ENCODE measurements at places on chromosomes 5 and 9. TPM values are rescaled to one million over a fixed set of nuclear protein-coding genes. Genes with fewer than 3 reads are reported as not detected.

DNA sequence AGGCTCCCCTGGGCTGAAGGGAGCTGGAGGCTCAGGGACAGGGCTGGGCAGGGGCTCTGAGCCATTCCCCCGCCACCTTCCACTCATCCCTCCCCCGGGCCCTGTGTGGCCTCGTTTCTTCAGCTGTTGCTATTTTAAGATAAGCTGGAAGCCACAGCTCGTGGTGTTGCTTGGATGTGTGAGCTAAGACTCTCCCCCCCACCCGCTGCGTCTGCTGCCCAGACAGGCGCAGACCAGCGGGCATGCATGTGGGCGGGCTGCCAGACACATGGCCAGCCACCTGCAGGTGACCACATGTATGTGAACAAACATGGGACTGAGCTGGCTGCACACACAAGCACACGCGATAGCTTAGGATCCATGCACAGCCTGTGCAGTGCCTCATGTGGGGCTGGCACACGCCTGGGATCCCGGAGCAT lies 8.7 kb downstream of the SNCB start:
- peaks cover 17% of the 10 kb centered on the region for H3K27me3 ChIP-seq
- H3K4me3 ChIP-seq = no peak overlapping the region
- H3K36me3 ChIP-seq = no peaks in the 10 kb centered on the region
- no peak for DNase-seq
- peaks cover 11% of the 10 kb centered on the region for H3K4me1 ChIP-seq
- H3K27ac ChIP-seq = no peak overlapping the region

MTAP gene
- total RNA-seq = 40.2 TPM

CLIC3 gene
- total RNA-seq = not detected

- peak overlapping the region; percentile 30 for H3K27ac ChIP-seq
- DNase-seq = no peak
- H3K4me3 ChIP-seq = no peak overlapping the region
Observed at GRCh38 chr5:87410931-87411330, 1.8 kb downstream of the CCNH start.

- no peaks in the 10 kb centered on the region for H3K4me1 ChIP-seq
- no peaks in the 10 kb centered on the region for H3K36me3 ChIP-seq
- no peak for DNase-seq
- H3K27ac ChIP-seq = no peak overlapping the region
- no peak overlapping the region for H3K4me3 ChIP-seq
Observed at GRCh38 chr5:24177821-24178220, 467.0 kb downstream of the CDH10 start.

All from breast epithelium (tissue), 4 donors.